ENCODE measurements at places on chromosomes 16 and 17. TPM values are rescaled to one million over a fixed set of nuclear protein-coding genes. Genes with fewer than 3 reads are reported as not detected.

GRCh38 chr17:54662978-54663876, 237.4 kb upstream of the TOM1L1 start:
- H3K27ac ChIP-seq, result no peak overlapping the region
- no peaks in the 10 kb centered on the region for H3K27me3 ChIP-seq
- no peak overlapping the region for H3K4me3 ChIP-seq
- H3K36me3 ChIP-seq, result no peaks in the 10 kb centered on the region
- H3K4me1 ChIP-seq, result no peaks in the 10 kb centered on the region

GRCh38 chr16:88298181-88298832, 84.5 kb upstream of the ZNF469 start:
- no peak for DNase-seq
- H3K27me3 ChIP-seq, result no peaks in the 10 kb centered on the region
- no peaks in the 10 kb centered on the region for H3K4me1 ChIP-seq
- H3K27ac ChIP-seq, result no peak overlapping the region

DNA sequence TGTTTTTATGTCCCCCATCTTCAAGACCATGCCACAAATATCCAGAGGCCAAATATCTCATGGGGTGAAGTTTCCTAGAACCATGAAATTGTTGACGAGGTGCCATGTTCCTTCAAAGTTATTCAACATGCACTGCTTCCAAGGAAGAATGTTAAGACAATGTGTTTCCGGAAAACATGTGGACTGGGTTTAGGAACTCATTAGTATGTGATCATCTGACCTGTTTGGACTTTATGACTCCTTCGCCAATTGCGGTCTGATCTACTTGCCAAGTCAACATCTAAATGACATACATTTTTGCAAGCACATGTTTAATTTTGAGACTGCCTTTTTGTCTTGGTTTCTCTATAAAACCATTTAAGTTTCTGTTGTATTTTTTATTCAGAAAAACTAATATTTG, 234.8 kb downstream of the MAF start:
- H3K4me3 ChIP-seq, result no peak overlapping the region
- no peaks in the 10 kb centered on the region for H3K4me1 ChIP-seq
- H3K27ac ChIP-seq, result no peak overlapping the region
- H3K36me3 ChIP-seq, result no peaks in the 10 kb centered on the region
- no peaks in the 10 kb centered on the region for H3K27me3 ChIP-seq
- no peak for DNase-seq

MYO15A gene
- 2.2 TPM for total RNA-seq

C16orf54 gene
- 0.66 TPM for total RNA-seq

C17orf107 gene
- total RNA-seq, result not detected

NPIPB9 gene
- total RNA-seq, result 6.4 TPM

ANKRD13B gene
- total RNA-seq, result 13.0 TPM

PLA2G15 gene
- 34.7 TPM for total RNA-seq

Data from breast epithelium (tissue), 4 donors.